Activated naive CD8-positive, alpha-beta T cell treated with anti-CD3 and anti-CD28 coated beads for 36 hours (primary cell): ENCODE measurements at places on chromosomes 13 and 19. TPM values are rescaled to one million over a fixed set of nuclear protein-coding genes. Genes with fewer than 3 reads are reported as not detected.
A peak's percentile ranks its signal among the peaks of the same experiment; 100 is the strongest.

GRCh38 chr19:44700547-44700946 is 1.6 kb downstream of the CEACAM16 start:
- H3K36me3 ChIP-seq: no peaks in the 10 kb centered on the region
- no peak overlapping the region for H3K27ac ChIP-seq
- peaks cover 7% of the 10 kb centered on the region for H3K4me1 ChIP-seq
- H3K4me3 ChIP-seq: no peak overlapping the region

- no peaks in the 10 kb centered on the region for H3K36me3 ChIP-seq
- no peak for DNase-seq
- H3K4me3 ChIP-seq: no peak overlapping the region
- H3K27ac ChIP-seq: no peak overlapping the region
These were observed 15.1 kb downstream of the ZNRF4 start for GRCh38 chr19:5470264-5470671.

DNA sequence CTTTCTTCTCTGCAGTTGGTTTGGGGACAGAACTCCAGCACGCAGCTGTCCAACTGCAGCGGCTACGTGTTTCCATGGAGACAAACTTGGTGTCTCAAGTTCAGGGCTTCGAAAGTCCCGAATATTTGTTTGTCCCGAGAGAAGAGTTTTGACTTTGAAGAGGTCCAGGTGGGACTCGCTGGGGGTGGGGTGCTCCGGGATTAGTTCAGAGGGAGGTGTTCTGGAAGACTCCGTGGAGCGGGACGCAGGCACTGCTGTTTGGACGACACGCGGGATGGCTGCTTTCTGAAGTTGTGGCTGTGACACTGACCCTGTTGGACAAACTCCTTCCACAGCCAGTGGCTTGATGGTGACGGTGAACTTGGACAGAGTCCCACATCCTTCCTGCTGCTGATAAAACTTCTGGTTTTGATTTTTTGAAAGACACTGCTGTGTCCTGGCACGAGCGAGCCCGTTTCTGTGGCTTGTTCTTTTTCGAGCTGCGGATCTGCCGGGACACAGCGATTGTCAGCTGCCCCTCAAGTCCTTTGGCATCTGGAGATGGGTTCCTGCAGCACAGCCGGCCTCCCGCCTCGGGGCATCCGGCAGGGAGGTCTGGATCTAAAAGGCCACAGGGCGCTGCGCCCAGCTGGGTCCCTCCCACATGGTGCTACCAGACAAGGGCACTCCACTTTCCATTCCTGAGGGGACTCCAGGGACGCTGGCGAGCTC is 15.9 kb upstream of the RANBP3 start:
- H3K27me3 ChIP-seq: no peaks in the 10 kb centered on the region
- DNase-seq: no peak
- no peak overlapping the region for H3K27ac ChIP-seq
- no peaks in the 10 kb centered on the region for H3K36me3 ChIP-seq
- peaks cover 2% of the 10 kb centered on the region for H3K4me1 ChIP-seq

- H3K4me3 ChIP-seq: no peak overlapping the region
- peaks cover 7% of the 10 kb centered on the region for H3K27me3 ChIP-seq
- H3K36me3 ChIP-seq: no peaks in the 10 kb centered on the region
- DNase-seq: no peak
- H3K4me1 ChIP-seq: no peaks in the 10 kb centered on the region
These were observed 4.9 kb downstream of the FPR1 start for GRCh38 chr19:51746731-51747130.

DNA sequence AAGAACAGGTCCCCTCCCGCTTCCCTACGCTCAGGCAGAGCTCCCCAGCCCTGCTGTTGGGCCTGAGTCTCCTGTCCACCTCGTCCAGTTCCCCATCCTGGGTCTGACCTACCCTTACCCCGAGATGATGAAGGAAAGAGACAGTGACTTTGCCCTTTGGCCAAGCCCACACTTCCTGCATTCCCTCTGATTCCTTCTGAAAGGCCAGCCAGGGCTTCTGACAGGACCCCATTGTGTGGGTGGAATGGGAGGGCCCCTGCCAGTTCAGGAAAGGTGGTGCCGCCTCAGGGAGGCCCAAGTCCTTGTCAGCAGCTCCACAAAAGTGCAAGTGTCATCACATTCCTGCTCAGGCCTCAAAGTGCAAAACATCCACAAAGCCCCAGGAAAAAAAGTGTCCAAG is 177.8 kb downstream of the PAN3 start:
- no peak overlapping the region for H3K4me3 ChIP-seq
- no peaks in the 10 kb centered on the region for H3K27me3 ChIP-seq
- no peaks in the 10 kb centered on the region for H3K4me1 ChIP-seq
- no peak for DNase-seq
- H3K27ac ChIP-seq: no peak overlapping the region

GRCh38 chr13:20525144-20525600 is 485 bp downstream of the CRYL1 start:
- peaks cover 28% of the 10 kb centered on the region for H3K4me1 ChIP-seq
- H3K27me3 ChIP-seq: peaks cover 6% of the 10 kb centered on the region
- DNase-seq: peak; percentile 28
- no peaks in the 10 kb centered on the region for H3K36me3 ChIP-seq
- no peak overlapping the region for H3K27ac ChIP-seq
- H3K4me3 ChIP-seq: peak overlapping the region; percentile 80

GRCh38 chr13:94559222-94559795 is 36.6 kb downstream of the TGDS start:
- peak overlapping the region; percentile 74 for H3K27ac ChIP-seq
- H3K36me3 ChIP-seq: peaks cover 25% of the 10 kb centered on the region
- H3K27me3 ChIP-seq: no peaks in the 10 kb centered on the region
- H3K4me3 ChIP-seq: peak overlapping the region; percentile 30

TTYH1 gene
- total RNA-seq: 1.8 TPM

ZNF98 gene
- total RNA-seq: not detected
